ENCODE measurements at places on chromosomes 2 and 18.

GRCh38 chr18:24368749-24369148 is 28.9 kb downstream of the OSBPL1A start:
- no peak for DNase-seq

DNA sequence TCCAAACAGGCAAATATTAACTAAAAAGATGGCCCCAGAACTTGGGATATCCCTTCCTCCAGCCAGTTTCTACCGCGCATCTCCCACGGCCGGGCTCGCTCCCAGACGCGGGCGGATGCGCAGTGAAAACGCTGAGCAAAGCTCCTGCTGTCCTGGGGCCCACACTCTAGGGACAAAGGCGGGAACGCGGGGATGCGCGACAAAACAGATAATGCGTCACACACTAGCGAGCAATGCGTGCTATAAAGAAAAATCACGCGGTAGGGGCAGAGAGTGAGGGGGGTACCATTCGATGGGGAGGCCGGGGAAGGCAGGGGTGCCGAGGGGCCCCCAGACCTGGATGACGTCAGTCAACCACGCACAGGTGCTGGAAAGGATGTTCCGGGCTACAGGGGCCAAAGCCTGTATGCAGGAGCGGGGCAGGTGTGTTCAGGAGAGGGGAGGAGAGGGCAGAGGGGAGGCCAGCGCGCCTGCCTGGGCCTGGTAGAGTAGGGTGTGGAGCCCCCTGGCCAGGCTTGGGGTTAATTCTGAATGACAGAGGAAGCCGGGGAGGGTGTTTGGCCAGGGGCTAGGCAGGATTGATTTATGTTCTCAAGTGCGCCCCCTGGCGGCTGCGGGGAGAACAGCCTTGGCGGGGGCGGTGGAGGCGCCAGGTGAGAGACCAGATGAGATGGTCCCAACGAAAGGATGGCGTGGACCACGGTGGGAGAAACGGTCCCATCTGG is 14.9 kb upstream of the ITM2C start:
- DNase-seq: no peak

DNA sequence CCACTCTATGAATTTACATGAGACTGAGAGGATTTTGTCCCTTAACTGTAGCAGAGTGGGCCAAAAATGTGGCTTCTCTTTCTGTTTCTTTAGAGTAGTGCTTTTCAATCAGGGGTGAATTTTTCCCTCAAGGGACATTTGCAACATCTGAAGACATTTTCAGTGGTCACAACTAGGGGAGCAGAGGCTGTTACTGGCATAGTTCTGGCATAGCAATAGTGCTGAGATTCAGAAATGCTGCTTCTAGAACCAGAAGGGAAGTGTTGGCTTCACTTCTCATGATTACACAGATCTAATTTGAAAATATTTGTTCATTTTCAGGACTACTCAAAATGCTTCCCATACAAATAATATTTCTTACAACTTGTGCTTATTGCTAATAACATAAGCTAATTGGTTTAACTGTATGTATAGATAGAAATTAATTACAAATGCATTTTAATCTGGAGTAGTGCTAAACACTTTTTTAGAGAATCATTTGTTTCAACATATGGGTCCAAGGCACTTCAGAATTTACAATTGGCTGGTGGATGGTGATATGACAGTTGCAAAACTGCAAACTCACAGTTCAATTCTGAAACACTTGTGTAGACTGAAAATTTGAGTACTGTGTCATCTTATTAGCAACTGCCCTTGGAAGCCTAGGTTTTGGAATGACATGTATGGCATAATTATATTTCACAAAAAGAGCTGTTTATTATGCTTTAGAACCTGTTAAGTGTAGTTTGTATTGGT is 526.7 kb downstream of the THSD7B start:
- no peak for DNase-seq

- no peak for DNase-seq
Observed at GRCh38 chr2:19490846-19491435, 132.5 kb upstream of the OSR1 start.

DNA sequence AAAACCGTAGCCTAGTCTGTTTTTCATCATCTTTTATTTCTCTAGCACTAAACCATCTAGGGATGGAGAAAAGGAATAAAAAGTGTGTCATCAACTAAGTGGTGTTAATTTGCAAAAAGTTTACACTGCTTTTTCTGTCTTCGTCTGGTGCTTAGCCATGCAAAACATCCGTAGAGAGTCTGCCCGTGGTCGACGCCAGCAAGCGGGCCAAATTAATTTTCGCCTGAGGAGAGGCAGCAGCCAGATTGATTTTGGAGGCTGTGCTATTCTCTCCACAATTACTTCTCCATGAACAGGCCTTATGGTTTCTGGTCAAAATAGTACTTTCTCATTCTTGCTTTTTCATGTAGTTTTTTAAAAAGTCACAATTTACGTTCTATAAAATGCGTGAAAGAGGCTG is 46.3 kb downstream of the TNFRSF11A start:
- no peak for DNase-seq

- no peak for DNase-seq
Observed at GRCh38 chr18:46264255-46264654, 160.1 kb downstream of the HAUS1 start.

Data from HEK293T (cell line).